HepG2 (cell line): ENCODE measurements at places on chromosomes 11 and 22. TPM values are rescaled to one million over a fixed set of nuclear protein-coding genes. Genes with fewer than 3 reads are reported as not detected.

The CDC42EP2 gene
- polyA plus RNA-seq = 2.3 and 4.2 TPM in 2 replicates

DNA sequence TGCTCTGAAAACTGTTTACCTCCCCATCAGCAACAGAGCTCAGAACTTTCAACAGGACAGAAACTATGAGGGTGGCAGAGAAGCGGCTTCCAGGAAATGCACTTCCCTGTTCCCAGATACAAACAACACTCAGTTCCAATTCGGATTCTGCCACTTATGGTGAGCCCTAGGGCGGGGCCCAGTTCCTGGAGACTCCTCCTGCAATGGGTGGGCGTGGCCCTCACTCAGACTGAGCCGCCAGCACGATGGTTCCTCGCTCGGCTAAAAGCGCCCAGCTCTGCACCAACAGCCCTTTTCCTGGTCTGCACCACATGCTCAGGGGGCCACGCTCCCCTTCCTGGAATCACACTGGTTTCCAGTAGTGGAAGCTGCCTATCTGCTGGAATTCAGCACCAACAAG is 314.1 kb downstream of the CTTN start:
- DNase-seq = no peak

The CARD18 gene
- not detected in 2 replicates for polyA plus RNA-seq

The HPX gene
- 6.2 and 9.2 TPM in 2 replicates for polyA plus RNA-seq

- DNase-seq = peak; percentile 41
These were observed 33.8 kb downstream of the OR2AG2 start for GRCh38 chr11:6737872-6738466.

GRCh38 chr11:86150847-86151173 is 81.9 kb upstream of the PICALM start:
- no peak for DNase-seq

The FGF4 gene
- polyA plus RNA-seq = not detected in 2 replicates

- no peak for DNase-seq
These were observed 29.7 kb upstream of the PRODH start for GRCh38 chr22:18965526-18966421.

GRCh38 chr11:47571895-47572294 is 6.5 kb downstream of the PTPMT1 start:
- DNase-seq = no peak

- DNase-seq = no peak
These were observed 16.4 kb downstream of the SMARCB1 start for GRCh38 chr22:23803001-23803819.

- no peak for DNase-seq
These were observed 847 bp downstream of the ME3 start for GRCh38 chr11:86671531-86672006.
